ENCODE measurements at places on chromosomes 3 and 15.
A peak's percentile ranks its signal among the peaks of the same experiment; 100 is the strongest.

DNA sequence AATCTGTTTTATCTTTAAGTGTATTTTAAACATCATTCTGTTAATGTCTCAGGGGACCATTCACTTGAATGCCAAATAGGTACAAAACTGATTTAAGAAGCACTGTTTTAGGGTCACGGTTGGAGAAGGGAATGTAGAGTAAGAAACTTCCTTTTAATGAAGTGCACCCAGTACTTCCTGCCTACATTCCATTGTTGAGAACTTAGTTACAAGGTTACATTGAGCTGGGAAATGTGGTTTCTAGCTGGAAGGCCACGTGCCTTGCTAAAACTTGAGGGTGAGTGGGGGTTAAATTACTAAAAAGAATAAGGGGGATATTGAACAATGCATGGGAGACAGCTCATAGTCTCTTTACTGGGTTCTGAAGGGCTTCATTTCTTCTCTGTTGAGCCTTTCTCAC lies 78.3 kb upstream of the TBC1D5 start:
- DNase-seq: no peak

GRCh38 chr3:188830893-188831292 lies 340.9 kb upstream of the TPRG1 start:
- no peak for DNase-seq

DNA sequence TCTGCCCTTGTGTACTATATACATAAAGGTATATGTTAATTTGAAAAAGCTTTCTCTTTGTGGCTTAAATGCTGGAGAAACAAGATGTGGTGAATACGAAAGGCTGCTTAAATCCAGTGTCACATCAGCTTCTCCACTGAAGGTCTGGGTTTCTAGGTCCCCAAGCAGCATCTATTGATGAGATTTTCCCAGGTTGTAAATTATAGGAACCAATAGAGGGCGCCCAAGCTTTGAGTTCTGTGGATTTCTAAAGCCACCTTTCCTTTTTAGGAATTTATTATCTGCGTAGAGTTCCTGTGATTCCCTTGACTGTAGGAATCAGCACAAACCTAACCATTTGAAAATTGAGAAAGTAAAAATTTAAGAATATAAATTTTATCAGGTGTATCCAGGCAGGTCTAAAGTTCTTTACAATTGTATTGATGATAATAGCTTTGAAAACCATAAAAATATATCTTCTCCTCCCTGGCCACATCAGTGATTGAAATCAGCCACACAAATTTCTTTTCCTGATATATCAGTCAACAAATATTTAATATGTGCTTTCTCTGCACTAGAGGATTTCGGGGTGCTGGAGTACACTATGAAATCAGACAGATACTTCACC lies 88.3 kb upstream of the ADAMTSL3 start:
- DNase-seq: peak; percentile 16

DNA sequence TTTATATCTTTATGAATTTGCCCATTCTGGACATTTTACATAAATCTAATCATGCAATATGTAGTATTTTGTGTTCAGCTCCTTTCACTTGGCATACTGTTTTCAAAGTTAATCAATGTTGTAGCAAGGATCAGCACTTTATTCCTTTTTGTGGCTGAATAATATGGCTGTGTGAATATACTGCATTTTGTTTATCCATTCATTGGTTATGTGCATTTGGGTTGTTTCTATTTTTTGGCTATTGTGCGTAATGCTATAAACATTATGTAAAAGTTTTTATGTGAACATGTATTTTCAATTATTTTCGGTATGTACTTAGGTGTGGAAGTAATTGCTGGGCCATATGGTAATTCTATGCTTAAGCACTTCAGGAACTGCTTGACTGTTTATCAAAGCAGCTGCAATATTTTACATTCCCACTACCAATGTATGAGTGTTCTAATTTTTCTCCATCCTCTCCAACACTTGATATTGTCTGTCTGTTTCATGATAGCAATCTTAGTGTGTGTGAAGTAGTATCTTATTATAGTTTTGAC lies 101.3 kb upstream of the P2RY1 start:
- no peak for DNase-seq

GRCh38 chr15:29280514-29280913 lies 10.9 kb upstream of the NSMCE3 start:
- DNase-seq: no peak

- no peak for DNase-seq
Measured at GRCh38 chr3:44439499-44440295, 37.8 kb downstream of the ZNF445 start.

DNA sequence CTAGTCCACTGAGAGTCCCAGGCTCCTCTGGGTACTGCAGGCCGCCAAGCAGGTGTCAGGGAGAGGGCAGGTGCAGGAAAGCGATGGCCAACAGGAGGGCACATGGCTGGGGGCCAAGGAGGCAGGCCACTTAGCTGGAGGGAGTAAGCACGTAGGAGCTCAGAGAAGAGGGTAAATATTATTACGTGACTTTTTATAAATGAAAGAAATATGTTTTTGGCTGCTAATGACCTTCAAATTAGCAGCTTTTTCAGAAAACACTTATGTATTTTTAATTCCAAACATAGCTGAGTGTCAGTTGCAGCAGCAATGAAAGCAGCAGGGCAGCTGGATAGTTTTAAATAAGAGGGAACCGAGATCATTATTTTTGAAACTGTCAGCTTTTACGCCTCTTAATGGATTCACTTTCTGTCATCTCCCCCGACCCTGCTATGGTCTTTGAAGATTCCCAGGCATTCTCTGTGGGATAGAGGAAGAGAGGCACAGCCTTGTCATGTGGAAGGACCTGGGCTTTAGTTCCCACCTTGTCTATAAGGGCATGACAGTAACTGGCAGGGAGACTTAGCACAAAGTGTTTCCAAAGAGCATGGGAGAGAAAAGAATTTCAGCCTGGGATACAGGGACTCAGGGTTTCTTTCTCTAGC lies 477.1 kb downstream of the EPHB1 start:
- peak; percentile 95 for DNase-seq

DNA sequence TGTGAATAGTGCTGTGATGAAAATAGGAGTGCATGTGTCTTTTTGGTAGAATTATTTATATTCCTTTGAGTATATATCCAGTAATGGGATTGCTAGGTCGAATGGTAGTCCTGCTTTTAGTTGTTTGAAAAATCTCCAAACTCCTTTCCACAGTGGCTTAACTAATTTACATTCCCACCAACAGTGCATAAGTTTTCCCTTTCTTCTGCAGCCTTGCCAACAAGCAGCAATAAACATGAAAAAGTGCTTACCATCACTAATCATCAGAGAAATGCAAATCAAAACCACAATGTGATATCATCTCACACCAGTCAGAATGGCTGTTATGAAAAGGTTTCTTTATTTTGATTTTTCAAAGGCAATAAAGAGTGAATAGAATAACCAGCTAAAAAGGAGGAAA lies 1105.9 kb downstream of the NAALADL2 start:
- no peak for DNase-seq

GRCh38 chr3:175129571-175129970 lies 270.4 kb downstream of the NAALADL2 start:
- DNase-seq: no peak

GRCh38 chr3:152461460-152461859 lies 192.7 kb downstream of the MBNL1 start:
- DNase-seq: no peak

DNA sequence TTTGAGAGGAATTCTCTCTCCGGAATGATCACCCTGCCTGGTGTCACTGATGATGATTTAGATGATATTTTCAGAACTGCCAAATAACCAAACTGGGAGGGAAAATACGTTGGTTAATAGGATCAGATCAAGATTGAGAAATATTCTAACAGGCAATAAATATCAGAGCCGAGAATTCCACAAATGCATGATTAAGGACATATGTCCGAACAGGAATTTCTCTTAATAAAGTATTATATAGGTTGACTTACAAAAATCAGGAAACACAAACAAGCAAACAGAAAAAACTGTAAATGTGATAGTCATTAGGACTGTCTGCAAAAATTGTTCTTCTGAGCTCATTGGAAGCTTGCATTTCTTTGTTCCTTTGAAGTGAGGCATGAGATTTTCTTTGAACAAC lies 75.1 kb upstream of the PHLDB2 start:
- DNase-seq: no peak

GRCh38 chr3:153338487-153338886 lies 176.5 kb downstream of the RAP2B start:
- DNase-seq: no peak

DNA sequence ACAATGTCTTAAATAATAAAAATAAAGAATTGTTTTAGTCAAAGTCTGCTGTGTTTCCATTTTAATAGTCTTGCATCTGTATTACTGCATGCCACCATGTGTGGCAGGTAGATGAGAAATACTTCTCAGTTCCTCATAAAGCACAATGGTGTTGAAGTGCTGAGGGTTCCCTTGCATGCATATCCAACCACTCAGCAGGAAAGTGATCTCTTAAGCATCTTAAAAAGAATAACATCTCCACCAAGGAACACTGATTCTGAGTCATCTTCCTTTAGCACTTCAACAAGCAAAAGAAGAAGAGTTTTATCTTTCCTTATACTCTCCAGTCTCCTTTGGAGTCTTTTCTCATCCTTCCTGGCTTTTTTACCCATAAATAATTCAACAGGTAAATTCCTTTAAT lies 602.0 kb downstream of the TBL1XR1 start:
- DNase-seq: no peak

DNA sequence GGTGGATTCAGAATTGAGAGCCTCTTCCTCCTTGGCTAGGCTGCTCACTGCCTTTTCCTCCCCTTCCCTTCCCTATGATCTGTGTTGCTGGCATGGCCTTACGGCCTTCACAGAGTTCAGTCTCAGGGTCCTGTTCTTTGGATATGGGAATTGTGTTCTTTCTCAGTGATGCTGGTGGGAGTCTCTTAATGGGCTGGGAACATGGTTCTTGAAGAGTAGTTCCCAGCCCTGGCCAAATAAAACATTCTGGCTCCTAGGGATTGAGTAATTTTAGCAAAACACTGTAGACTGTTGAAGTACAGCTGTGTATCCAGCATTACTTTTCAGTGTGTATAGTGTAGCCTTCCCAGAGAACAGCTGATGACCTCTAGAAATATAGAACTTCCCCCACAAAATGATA lies 22.6 kb upstream of the FILIP1L start:
- no peak for DNase-seq

GRCh38 chr3:32354362-32354778 lies 37.3 kb upstream of the CMTM7 start:
- DNase-seq: peak; percentile 68

DNA sequence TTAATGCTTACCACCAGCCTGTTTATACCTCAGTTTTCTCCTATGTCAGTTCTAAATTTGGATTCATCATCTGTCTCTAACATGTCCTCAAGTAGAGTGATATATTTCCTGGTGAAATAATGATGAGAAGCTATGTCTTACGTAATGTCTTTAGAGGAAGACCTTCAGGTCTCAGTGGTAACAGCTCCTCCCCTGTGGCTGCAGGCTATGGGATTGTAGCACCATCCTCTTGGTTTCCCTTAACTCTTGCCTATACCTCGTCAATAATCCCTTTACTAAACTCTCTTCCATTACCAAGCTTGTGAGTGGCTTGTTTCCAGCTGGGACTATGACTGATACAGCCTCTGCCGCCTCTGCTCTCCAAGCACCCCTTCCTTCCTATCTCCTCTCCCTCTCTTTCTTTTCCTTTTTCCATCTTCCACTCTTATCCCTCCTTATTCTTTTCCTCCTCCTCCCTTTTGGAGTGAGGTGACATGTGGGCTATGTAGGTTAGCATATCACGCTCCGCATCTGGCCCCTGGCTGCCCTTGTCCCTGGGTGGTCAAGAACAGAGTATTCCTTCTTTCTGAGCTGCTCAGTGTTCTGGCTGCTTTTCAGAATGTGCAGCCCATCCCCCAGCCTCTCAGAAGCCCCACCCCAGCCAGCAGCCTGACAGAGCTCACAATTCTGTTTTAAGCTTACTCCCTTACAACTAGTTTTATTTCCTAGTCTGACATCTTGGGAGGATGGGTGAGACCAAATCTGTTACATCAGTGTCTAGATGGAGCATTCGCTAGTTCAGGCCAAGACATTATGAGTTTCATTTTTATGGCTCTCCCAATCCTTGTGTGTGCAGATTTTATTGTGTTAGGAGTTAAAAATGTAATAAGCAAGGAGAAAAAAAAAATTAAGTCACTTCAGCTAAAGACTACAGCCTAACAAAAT lies 75.0 kb upstream of the RNU6-1 start:
- DNase-seq: no peak

- no peak for DNase-seq
Measured at GRCh38 chr15:31609258-31609681, 282.6 kb downstream of the KLF13 start.

GRCh38 chr3:191290311-191291025 lies 38.7 kb upstream of the CCDC50 start:
- DNase-seq: no peak

GRCh38 chr3:12991481-12991837 lies 81.8 kb downstream of the IQSEC1 start:
- no peak for DNase-seq

- no peak for DNase-seq
Measured at GRCh38 chr3:36095238-36095637, 285.1 kb upstream of the STAC start.

GRCh38 chr3:7800006-7800780 lies 701.4 kb upstream of the LMCD1 start:
- no peak for DNase-seq

- DNase-seq: no peak
Measured at GRCh38 chr15:64552281-64552948, 92.0 kb downstream of the ZNF609 start.

GRCh38 chr3:179806177-179806576 lies 153.3 kb downstream of the USP13 start:
- DNase-seq: no peak

DNA sequence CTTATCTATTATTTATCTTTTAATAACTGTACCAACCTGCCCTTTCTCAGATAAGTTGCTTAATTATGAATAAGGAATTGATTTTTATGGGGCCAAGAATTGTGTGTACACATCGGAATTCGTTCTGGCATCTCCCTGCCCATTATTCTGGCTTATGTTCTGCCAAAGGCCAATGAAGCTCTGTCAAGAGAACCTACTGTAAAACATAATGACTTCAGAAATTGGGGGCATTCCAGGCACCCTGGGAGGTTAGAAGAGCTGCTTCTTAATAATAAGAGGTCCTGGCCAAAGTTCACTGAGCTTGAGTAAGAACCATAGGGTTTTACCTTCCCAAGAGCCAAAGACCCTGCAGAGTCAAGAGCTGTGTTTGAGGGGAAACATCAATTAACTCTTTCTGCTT lies 261.7 kb downstream of the SLC9A9 start:
- DNase-seq: no peak

- no peak for DNase-seq
Measured at GRCh38 chr15:65583701-65584100, 27.2 kb downstream of the INTS14 start.

- no peak for DNase-seq
Measured at GRCh38 chr3:139677388-139678155, at the start of gene NMNAT3. Gene NMNAT3 (minus strand): TSS chr3:139677972. CDS start chr3:139627724, 50,248 bp downstream.
